ENCODE measurements at places on chromosomes 11 and 22. TPM values are rescaled to one million over a fixed set of nuclear protein-coding genes. Genes with fewer than 3 reads are reported as not detected.

- DNase-seq = no peak
Measured at GRCh38 chr11:18203723-18204122, 31.1 kb downstream of the MRGPRX4 start.

DNA sequence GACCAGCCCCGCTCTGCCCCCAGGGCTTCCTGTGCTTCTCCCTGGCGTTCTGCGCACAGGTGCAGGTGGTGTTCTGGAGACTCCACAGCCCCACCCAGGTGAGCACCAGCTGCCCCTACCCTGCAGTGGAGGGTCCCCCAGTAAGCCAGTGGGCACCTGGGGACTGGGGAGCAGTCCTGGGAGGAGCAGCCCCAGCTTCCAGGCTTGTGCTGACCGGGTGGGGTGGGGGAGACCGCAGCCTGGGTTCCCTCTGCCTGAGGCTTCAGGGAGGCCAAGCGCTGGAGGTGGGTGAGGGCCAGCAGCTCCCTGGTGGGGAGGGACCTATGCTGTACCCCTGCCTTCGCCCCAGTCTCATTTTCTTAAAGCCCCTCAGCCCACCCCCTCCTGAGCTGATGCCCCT, 6.9 kb downstream of the TSPAN32 start:
- no peak for DNase-seq

DNA sequence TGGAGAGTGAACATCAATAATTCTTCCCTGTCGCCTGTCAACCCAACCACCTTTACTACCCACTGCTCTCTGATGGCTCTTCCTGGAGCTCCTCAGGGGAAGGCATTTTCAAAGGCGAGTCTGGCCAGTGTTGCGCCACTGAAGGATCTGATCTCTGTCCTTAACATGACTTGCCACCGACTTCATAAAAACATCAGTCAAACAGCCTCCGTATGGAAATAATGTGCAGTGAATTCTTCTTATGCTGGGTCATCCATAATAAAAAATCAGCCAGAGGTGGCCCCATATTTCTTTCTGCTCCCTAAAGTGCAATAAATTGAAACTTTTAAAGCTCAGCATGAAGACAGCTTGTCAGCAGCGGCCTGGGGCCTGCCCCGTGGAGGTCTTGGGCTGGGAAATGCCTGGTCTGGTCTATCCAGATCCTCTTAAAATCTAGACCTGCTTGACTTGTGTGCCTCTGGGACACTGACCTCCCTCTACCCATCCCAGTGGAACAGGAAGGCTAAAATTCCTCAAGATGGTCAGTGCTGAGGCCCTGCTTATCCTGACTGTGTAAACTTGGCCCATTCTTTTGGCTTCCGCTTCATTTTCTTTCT, 199.5 kb downstream of the MYO18B start:
- no peak for DNase-seq

- no peak for DNase-seq
Measured at GRCh38 chr22:39153220-39153717, 789 bp upstream of the CBX7 start.

DNA sequence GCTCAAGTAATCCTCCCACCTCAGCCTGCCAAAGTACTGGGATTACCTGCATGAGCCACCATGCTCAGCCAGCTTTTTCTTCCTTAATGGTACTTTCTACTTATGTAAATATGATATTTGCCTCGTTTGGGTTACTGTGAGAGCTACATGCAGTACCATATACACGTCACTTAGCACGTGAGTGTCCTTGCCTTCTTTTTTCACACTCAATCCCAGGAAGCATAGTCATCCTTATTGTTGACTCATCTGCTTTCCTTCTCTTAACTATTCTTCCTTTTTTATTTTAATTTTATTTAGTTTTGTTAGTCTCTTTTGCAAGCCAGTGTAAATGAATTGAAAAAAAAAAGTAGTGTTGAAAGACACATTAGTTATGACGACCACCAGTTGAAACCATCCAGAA, 205.9 kb downstream of the HIPK3 start:
- DNase-seq = no peak

GRCh38 chr11:84947070-84947469, 680.1 kb downstream of the DLG2 start:
- no peak for DNase-seq

DNA sequence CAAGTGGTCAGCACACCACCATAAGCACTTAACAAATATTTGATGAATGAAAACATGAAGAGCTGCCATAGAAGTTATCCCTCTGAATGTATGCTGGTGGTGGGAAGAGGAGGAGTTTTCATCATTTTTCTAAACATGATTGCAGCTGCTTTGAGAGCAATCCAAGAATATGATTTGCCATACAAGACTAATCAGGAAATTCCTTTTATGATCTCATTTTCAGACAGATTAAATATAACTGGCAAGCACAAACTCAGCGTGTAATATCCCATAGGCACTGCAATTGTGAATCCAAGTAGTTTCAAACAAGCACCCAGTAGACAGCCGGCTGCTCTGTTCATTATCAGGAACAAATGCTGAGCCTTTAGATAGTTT, 505.7 kb upstream of the LUZP2 start:
- DNase-seq = peak; percentile 63

DNA sequence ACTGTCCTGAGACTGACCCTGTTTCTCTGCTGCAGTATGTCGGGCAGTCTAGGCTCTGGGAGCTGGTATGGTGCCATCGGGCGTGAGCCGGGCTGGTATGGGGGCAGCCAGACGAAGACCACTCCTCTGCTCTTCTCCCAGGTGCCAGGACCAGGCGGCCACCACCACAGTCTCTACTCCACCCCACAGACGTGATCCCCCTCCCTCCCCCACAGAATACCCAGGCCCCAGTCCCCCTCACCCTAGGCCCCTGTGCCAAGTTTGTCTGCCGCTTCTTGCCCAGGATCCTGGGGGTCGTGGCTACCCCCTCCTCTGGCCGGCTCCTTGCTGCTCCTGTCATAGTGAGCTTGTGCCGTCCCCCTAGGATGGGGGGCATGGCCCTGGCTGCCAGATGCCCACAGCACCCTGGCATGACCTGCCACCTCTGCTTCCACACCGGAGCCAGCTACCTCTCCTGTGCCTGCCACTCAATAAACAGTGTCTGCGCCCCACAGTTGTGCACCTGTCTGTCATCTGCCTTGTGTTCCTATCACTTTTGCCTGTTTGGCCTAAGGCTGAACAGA, 2.0 kb upstream of the KCNK4 start:
- no peak for DNase-seq

DNA sequence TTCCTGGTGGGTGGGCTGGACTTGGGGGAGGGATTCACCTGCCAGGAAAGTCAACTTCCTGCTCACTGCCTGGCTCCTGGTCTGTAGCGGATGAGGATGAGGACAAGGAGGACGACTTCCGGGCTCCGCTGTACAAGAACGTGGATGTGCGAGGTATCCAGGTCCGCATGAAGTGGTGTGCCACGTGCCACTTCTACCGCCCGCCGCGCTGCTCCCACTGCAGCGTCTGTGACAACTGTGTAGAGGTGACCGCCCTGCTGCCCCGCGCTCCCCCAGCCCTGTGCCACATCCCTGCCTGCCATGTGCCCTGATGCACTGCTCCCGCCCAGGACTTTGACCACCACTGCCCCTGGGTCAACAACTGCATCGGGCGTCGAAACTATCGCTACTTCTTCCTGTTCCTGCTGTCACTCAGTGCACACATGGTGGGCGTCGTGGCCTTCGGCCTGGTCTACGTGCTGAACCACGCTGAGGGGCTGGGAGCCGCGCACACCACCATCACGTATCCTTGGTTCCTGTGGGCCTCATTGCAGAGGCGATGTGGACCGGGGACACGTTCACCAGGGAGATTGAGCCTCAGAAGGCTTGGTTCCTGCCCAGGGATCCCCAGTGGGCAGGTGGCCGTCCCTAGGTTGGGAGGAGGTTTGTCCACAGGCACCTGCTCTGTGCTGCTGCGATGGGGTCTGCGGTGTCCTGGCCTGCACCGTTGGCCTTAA, 7.9 kb downstream of the ZDHHC8 start:
- no peak for DNase-seq

DNA sequence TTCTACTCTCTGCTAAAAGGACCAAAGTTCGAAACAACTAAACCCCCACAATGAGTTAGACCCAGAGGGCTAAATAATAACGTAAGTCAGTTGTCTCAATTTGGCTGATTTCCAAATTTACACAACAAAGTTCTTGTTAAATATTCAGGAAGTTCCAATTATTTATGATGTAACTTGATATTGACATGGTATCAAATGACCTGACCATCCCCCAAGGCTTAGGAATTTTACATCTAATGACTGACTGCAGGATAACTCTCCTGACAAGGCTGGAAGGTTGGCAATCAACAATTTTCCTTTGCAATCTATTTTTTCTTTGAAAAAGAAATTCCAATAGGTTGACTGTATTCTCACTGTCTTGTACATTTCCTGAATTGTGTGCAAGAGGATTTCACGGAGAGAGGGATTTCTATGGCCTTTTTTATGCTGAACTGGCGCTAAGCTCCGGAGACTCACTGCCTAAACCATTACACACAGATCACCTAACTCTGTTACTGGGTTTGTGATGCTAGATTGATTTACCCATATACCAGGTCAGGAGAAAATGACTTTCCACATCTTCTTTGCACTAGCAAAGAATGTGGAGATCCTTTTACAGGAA, 9.6 kb upstream of the CDON start:
- DNase-seq = no peak

DNA sequence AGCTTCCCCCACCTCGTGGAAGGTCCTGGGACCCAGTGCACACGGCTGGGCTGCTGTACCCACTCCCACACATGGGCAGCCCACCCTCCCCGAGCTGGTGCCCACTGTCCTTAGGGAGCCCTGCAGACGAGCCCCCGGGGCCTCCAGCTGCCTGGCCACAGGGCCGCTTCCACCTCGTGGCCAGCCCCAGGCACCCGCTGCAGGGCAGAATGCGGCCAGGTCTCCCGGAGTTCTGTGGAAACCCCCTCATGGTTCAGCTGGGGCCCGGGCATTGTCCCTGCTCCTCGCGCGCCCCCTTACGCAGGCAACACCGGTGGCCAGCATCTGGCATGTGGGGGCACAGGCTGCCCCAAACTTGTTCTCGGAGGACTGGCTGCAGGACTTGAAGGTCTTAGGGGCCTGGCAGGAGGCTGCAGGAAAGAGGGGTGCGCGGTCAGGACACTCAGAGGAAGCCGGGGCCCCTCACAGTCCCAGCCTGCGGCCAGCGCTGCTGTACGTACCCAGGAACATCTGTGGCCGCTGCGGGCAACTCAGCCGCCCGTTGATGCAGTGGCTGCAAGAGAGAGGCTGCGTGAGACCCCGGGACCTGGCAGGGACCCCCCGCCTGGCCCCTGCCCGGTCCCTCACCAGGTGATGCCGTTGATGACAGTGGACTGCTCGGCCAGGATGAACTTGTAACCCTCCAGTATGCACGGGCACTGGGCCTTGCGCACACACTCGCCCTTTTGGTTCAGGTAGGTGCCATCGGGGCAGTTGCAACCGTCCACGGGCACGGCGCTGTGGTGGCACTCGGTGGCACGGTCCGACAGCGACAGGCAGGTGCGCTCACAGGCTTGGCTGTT, 9.7 kb downstream of the MUC6 start:
- DNase-seq = no peak

DNA sequence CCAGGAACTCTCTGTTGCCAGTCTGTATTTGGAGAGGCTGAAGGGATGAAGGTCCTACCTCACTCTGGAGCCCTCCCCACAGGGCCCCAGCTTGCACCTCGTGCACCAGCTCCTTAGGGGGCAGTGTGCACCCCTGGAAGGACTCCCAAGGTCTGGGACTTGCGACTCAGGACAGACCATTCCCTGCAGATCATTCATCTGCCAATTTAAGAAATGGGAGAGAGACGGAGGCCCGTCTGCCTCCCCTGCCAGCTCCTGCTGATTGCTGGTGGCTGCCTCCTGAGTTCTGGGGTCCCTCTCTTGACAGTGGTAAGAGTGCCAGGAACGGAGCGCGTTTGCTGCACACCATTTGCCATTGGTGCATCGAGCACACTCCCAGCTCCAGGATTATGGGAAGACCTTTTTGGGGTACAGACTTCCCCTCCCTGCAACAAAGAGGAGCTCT, 27.4 kb upstream of the MALAT1 start:
- peak; percentile 51 for DNase-seq

DNA sequence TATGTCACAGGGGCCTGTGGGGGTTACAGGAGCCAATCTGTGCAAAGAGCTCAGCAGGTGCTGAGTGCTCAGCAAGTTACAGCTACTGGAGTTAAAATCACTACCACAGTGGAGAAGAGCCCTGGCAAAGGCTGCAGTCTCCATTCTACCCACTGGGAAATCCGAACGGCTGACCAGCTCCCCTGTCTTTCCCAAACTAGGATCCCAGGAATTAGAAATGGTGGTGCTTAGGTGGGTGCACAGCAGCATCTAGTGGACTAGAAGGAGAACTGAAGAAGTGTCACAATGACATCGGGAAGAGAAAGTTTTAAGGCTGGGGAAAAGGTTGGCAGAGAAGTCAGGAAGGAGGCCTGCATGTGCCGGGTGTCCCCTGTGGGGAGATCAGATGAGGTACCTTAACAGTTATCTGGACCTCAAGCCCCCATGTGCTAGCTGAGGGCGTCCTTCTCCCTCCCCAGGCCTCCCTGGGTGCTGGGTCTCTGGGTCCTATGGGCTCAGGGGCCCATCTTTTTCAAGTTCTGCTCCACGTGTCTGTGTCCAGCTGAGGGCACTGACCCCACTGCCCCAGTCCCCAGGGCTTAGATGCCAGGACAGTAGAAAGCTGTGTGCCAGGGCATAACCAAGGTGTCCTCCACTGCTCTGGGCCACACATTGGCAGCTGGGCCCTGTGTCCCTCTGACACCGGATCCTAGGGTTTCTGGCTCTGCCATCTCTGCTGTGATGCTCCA, 1.9 kb downstream of the PIWIL3 start:
- DNase-seq = no peak

GRCh38 chr22:47065756-47066615, 303.5 kb downstream of the TBC1D22A start:
- no peak for DNase-seq

DNA sequence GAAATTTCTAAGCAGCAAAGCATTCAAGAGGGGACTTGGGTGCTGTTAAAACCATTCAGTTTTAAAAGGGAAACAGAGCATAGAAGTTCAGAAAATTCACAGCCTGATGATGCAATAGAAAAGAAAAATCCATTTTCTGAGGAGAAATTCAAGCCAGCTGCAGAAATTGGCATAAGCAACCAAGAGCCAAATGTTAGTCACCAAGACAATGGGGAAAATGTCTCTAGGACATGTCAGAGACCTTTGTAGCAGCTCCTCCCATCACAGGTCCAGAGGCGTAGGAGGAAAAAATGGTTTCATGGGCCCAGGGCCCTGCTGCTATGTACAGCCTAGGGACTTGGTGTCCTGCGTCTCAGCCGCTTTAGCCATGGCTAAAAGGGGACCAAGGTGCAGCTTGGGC, 5.5 kb upstream of the IRAG1 start:
- DNase-seq = no peak

DNA sequence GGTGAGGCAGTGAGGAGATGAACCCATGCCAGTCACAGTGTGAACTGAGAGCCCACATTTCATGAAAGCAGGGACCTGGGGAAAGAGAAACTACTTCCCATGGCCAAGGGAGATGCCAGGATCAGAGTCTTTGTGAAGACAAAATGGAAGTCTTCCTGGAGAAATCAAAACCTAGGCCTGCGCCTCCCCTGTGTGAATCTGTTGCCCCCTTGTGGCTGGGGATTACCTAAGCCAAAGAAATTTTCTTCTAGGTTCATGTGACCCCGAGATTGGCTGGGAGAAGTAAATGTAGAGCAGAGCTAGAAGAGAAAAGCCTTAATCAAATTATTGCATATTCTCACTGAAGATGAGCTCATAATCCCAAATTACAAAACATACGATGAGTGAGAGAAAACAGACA, 1075.3 kb downstream of the TBC1D22A start:
- no peak for DNase-seq

The C11orf87 gene
- polyA plus RNA-seq = 0.58 TPM

The ISX gene
- polyA plus RNA-seq = not detected

The SLC6A5 gene
- not detected for polyA plus RNA-seq
